Stimulated activated CD4-positive, alpha-beta T cell treated with anti-CD3 and anti-CD28 coated beads, Interleukin-12 subunit alpha, Interleukin-12 subunit beta, amount 100 ng/mL, for 4 hours (primary cell): ENCODE measurements at places on chromosomes 2 and 18.

- no peak for DNase-seq
Observed at GRCh38 chr2:236103981-236104380, 64.2 kb downstream of the GBX2 start.

- no peak for DNase-seq
Observed at GRCh38 chr18:13566941-13567746, 159.2 kb downstream of the FAM210A start.

DNA sequence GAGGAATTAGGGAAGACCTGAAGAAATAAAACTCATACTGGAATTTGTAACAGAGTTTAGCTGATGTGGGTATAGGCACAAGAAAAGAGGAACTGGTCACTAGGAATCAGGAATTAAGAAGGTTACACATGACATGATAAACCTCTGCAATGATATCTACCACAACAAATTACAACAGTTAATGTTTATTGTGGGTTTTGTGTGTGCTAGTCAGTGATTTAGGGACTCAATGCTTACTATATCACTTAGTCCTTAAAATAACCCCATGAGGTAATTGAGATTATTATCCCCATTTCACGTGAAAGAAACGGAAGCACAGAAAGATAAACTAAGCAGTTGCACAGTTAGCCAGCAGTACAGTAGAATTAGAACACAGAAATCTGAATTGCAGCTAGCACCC is 415.8 kb upstream of the ZEB2 start:
- DNase-seq = no peak

GRCh38 chr2:6352247-6352646 is 513.5 kb downstream of the CMPK2 start:
- no peak for DNase-seq

DNA sequence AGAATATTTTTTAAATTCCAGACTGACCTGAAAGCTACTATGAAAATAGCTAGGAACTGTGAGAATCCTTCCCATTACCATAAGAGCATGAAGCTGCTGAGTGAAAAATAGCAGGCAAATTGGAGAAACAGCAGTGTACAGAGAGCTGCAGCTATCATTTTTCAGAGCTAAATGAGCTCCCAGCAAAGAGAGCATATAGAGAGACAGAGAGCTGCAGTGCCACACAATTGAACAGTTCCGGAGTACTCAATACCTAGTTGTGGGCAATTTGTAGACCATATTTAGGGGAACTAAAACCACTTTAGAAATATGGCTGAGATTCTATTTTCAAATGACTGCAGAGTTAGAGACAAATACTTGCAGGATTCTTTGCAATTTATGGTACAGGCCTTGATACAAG is 645.3 kb downstream of the STK39 start:
- no peak for DNase-seq

DNA sequence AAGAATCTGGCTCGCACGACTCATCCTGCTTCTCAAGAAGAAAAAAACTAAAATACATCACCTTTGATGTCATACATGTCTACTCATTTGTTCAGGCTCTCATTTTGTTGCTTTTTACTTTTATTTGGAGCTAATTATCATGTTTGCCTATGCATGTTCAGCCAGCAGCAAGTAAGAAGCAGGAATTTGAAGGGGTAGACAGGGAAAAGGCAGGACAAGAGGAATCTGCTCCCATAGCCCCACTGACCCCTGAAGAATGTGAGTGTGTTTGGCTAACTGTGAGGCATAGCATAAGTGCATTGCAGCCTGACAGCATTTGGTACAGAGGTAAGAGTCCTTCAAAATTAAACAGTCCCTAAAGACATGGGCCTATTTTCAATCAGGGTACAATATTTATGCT is 72.7 kb downstream of the NYAP2 start:
- DNase-seq = no peak

- DNase-seq = no peak
Observed at GRCh38 chr2:100200985-100201384, 58.6 kb upstream of the AFF3 start.

GRCh38 chr2:215272918-215273317 is 38.9 kb upstream of the ATIC start:
- DNase-seq = no peak

DNA sequence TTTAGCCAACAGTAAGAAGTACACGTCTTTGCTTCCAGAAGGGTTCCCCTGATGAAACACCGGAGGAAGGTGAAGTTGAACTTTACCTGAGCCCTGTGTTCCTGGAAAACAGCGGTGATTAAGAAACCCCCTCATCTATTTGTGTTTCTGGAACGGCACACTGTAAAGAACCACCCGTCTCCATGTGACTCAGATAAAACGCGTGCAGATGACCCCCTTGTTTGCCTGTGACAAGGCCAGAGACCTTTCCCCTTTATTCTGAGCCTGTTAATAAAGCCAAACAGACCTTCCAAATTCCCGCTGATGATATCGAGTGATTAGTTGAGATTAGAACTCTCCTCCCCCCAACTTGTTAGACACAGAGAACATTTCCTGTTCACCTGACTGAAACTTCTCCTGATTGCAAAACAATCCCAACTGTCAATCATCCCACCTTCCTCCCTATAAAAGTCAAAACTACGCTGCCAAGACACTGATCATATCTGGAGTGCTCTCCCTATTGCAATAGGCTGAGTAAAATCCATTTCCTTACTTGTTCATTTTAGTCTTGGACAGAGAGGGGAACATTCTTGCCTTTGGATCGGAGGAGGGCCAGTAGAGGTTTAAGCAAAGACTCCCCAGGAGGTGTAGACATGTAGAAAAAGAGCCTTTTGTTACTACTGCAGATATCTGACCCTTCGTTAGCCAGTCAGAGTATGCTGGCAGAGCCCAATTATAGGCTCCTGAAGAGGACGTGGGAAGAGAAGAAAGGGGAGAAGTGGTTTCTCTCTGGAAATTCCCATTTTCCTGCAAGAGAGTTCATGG is 914 bp upstream of the IWS1 start:
- DNase-seq = no peak

GRCh38 chr18:73690222-73690621 is 457.4 kb downstream of the FBXO15 start:
- no peak for DNase-seq

GRCh38 chr2:50840341-50841124 is 191.4 kb downstream of the NRXN1 start:
- DNase-seq = no peak

GRCh38 chr2:99461828-99462483 is 27.9 kb downstream of the REV1 start:
- DNase-seq = no peak

- no peak for DNase-seq
Observed at GRCh38 chr2:102010902-102011301, 19.1 kb downstream of the IL1R2 start.

DNA sequence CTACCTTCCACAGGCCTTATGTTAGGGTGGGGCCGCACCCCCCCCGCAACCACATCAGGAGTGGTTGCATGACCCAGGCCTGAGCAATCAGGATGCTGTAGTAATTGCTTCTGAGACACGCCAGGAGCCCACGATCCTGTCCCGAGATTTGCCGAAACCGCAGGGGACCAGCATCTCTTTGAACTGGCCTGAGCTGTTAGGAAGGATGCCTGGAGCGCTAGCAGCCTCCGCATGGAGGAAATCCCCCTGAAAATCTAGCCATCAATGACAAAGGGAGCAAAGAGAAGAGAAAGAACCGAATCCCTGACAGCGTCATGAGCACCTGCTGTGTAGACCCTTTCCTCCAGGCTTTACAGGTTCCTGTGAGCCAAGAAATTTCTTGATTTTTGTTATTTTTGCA is 8.7 kb upstream of the TEX44 start:
- DNase-seq = no peak

- DNase-seq = no peak
Observed at GRCh38 chr18:78966793-78967106, 12.9 kb upstream of the SALL3 start.

DNA sequence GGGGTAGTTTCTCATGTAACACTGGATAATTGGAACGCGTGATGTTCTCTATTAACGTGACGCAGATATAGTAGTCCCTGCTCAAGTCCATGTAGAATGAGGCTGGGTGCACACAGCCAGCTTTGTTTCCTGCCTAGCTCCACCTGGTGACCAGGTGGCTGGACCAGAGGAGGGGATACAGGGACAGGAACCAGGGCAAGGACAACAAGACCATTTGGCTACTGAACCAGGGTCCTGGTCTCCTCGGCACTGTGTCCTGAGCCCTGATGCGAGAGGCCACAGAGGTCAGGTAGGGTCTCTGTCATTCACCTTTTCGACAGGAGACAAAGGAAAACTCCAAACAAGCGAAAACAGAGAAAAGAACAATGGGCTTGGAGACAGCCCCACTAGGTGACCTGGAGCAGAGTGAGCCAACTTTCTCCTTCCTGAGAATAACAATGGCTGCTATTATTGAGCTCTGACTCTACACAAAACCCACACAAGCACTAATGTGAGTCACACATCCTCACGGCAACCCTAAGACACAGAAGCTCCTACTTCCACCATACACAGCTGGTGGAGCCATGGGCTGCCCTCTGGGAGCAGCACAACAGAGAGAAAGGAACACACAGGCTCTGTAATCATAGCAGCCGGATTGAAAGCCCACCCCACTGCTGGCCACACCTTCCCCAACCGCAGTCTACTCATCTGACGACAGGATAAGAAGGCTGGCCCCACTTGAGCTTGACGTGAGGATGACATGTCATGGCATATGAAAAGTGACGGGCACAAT is 67.3 kb upstream of the TEX51 start:
- no peak for DNase-seq

- no peak for DNase-seq
Observed at GRCh38 chr2:75190271-75190990, 8.9 kb downstream of the TACR1 start.

DNA sequence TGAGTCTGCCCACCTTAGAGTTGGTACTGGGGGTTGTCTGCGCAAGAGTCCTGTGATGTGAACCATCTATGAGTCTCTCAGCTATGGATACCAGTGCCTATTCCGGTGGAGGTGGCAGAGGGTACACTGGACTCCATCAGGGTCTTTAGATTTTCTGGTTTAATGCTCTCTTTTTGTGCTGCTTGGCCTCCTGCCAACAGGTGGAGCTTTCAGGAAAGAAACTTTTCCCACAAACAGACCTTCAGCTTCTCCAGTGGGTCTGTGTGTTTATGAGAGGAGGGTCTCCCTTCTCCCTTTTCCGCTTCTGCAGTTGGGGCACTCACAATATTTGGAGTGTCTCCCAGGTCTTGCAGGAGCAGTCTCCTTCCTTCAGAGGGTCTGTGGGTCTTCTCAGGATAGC is 1721.9 kb upstream of the SLC39A10 start:
- no peak for DNase-seq

- no peak for DNase-seq
Observed at GRCh38 chr2:133674433-133675331, 106.4 kb upstream of the NCKAP5 start.

GRCh38 chr2:96565111-96565510 is 28.6 kb downstream of the ARID5A start:
- DNase-seq = no peak

GRCh38 chr2:33378556-33379210 is 97.8 kb upstream of the RASGRP3 start:
- DNase-seq = no peak

DNA sequence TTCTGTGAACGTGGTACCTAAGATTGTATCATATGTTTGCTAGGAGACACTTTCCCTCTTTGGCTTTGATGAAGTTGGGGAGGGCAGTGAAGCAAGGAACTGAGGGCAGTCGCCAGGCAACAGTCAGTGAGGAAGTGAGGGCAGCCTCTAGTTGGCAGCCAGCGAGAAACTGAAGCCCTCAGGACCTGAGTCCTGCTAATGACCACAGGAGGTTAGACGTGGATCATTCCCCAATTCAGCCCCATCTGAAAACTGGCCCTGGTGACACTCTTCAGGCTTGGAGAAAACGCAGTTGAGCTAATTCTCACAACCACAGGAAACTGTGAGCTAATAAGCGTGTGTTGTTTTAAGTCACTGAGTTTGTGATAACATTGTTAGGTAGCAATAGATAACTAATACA is 84.5 kb upstream of the REG3G start:
- no peak for DNase-seq

DNA sequence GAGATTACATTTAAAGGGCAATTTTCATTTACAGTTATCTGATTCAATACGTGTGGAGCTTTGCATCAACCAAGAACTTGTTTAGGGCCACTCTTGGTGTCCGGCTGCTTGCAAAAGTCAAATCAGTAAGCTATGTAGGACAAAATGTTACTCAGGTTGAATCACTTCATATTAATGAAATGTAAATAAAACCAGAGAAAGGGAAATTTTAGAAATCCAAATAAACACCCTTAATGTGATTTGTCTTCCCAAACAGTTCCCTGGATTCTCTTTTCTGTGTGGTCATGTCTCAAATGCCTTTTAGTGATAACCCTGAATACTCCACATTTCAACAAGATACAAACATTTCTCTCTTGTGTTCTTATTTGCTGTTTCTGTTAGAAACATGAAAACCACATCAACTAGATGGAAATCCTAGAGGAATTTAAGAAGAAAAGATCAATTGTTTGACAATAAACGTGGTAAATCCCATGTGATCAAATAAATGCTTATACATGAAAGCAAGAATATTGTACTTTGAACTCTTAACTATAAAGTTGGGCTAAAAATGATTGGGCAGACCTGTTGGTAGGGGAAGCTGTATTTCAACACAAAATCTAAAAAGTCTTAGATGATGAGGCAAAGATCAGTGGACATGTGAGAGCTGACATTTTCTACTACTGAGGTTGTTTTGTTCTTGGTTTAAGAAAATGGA is 101.3 kb downstream of the CDC42EP3 start:
- DNase-seq = no peak

DNA sequence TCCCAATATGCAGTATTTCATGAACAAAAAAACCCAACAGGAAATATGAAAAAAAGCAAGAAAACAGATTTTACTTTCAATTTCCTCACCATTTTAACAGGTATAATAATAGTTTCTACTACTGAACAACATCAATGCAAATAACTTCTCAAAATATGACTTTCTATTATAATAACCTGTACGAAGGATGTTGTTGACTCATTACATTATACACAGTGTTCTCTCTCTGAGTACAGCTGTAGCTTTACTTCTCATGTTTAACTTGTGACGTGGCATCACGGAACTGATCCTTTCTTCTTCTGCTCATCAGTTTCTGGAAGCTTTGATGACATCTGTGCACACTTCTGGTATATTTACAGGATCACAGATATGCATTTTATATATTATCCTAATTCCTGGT is 40.0 kb downstream of the FAM228A start:
- DNase-seq = no peak

DNA sequence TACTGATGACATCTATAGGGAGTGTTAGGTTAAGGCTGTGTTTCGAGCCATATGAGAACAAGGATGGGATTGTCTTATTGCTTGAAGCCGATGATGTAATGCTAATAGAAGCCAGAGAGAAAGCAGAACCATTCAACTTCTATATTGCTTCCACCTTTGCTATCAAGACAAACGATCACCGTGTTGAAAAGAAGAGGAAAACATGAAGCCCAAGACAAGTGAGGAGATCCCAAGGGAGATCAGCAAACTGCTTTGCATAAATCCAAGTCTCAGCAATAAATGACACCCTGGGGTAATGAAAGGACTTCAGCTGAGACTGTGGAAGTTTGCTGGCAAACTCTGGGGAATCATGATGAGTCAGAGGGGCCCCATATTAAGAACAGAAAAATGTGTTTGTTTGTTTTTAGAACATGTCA is 206.2 kb downstream of the NCKAP5 start:
- DNase-seq = no peak

GRCh38 chr2:107091163-107091864 is 205.3 kb upstream of the ST6GAL2 start:
- no peak for DNase-seq

- no peak for DNase-seq
Observed at GRCh38 chr18:59467497-59467896, 108.4 kb upstream of the LMAN1 start.
